Mammary epithelial cell (primary cell): ENCODE measurements at places on chromosomes 6 and 20. TPM values are rescaled to one million over a fixed set of nuclear protein-coding genes. Genes with fewer than 3 reads are reported as not detected.

Gene ZCCHC3
- polyA plus RNA-seq, result 6.6 TPM

- no peak for DNase-seq
These were observed 21.6 kb downstream of the TFAP2B start for GRCh38 chr6:50840112-50840810.

DNA sequence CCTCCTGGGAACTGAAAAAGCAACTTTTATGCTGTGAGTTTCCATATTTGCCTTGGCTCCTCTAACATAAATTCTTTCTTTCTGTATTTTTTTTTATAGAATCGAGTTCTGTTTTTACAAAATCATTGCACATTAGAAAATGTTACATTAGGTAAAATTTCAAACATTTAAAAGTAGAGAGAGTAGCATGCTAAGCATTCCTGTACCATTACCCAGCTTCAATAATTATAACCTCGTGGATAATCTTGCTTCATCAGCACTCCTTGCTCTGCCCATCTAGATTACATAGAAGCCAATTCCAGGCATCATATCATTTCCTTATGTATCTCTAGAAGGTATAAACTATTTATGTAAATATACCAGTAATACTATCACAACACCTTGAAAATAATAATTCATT lies 15.4 kb upstream of the FBXO30 start:
- DNase-seq, result no peak

DNA sequence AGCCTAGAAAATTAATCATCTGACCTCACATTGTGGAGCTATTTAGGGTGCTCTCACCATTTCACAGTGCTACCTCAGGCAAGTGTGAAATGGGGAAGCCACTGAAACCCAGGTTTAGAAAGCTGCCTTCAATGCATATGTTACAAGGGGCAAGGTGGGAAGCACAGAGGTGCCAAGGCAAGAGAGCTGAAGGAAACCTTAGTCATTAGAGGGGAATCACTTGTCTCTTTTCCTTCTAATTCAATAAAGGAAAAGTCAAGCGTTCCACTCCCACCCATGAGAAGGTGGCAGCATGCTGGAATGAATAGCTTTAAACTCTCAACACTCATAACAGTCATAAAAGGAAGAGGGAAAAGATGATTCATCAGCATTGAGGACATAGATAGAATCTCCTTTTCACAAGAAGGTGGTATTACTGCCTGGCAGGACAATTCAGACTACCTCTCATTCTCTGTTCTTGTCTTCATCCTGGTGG lies 251.9 kb upstream of the IRAK1BP1 start:
- peak; percentile 40 for DNase-seq

DNA sequence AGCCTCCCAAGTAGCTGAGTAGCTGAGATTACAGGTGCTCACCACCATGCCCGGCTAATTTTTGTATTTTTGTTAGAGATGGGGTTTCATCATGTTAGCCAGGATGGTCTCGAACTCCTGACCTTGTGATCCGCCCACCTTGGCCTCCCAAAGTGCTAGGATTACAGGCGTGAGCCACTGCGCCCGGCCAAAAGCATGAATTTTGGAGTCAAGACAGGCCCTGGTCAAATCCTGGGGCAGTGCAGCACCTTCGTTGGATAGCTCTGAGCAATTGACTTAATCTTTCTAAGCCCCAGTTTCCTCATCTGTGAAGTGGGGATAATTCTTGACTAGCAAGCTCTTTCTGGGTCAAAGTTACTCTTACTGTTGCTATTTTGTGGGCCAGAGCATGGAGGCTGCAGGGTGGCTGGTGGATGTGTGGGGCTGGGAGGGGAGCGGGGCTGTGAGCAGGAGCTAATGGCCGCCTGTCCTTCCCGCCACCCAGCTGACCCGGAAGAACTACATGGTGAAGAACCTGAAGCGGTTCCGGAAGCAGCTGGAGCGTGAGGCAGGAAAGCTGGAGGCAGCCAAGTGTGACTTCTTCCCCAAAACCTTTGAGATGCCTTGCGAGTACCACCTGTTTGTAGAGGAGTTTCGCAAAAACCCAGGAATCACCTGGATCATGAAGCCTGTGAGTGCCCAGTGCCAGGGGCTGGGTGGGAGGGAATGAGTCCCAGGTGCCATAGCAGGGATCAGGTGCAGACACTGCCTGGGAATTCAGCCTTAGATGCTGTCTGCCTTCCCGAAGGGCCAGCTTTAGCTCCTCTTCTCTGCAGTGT lies 39.0 kb downstream of the TTLL9 start:
- no peak for DNase-seq
